ENCODE measurements at places on chromosomes 7 and 10.

DNA sequence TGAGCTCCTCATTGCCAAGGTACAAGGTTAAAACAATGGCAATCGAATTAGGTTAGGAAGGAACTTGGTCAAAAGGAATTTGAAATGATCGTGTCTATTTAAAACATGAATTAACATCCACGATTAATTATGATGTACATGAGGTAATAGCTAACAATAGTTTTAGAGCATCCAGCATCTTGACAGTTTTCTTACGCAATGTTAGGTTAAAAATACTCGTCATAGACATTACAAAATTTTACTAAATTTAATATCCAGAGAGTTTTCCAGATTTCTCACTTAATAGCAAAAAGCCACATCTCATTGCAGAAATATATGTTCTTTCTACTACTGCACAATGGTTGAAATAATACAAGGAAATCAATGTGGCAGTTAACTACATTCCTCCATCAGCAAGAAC is 22.6 kb downstream of the CUBN start:
- DNase-seq: no peak

DNA sequence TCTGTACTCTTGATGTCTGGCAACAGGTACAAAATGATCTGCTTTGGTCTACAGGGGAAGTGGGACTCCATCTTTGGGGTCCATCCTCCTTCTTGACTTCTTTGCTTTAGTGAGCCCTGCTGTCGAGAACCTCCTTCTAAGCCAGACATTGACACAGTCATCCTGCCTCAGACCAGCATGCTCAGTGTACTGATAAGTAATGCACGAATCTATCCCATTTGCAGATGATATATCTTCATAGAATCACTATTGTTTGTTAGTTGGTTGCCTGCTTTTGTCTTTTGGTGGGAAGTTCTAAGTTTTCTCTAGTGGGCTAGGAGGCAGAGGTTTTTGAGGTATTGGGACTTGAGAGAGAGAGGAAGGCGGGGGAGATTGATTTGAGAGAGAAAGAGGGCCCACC is 8.9 kb downstream of the H2BK1 start:
- no peak for DNase-seq

- DNase-seq: no peak
These were observed 53.8 kb downstream of the PDGFA start for GRCh38 chr7:465710-466400.

GRCh38 chr10:3330663-3331062 is 158.1 kb upstream of the PITRM1 start:
- DNase-seq: peak; percentile 86

DNA sequence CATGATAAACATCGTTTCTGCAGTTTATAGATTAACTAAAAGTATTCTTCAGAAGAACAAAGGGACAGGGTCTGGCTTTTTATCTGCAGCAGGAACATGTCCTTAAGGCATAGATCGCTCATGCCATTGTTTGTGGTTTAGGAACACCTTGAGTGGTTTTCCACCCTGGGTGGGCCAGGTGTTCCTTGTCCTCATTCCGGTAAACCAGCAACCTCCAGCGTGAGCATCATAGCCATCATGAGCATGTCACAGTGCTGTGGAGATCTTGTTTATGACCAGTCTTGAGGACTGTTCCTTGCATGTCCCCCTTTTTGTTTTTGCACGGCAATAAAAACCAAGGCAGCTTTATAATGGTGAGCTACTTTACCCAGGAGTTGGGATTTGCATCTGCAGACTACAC is 33.9 kb downstream of the STOX1 start:
- peak; percentile 25 for DNase-seq

DNA sequence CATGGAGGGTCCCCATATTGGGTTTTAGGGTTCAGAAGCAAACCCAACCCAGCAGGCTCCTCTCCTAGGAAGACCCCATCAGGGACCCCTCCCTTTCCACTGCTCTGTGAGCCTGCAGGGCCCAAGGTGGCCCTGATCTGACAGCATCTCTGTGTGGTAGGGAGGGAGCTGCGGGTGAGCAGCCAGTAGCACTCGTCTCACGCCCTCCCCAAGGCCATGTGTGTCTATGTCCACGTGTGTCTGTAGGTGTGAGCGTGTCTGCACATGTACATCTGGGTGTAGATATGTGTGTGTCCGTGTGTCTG is 103.5 kb upstream of the FAM20C start:
- DNase-seq: no peak

- DNase-seq: no peak
These were observed 114.5 kb downstream of the GRID1 start for GRCh38 chr10:86252079-86252478.

GRCh38 chr7:50330696-50331095 is 26.2 kb downstream of the IKZF1 start:
- no peak for DNase-seq

DNA sequence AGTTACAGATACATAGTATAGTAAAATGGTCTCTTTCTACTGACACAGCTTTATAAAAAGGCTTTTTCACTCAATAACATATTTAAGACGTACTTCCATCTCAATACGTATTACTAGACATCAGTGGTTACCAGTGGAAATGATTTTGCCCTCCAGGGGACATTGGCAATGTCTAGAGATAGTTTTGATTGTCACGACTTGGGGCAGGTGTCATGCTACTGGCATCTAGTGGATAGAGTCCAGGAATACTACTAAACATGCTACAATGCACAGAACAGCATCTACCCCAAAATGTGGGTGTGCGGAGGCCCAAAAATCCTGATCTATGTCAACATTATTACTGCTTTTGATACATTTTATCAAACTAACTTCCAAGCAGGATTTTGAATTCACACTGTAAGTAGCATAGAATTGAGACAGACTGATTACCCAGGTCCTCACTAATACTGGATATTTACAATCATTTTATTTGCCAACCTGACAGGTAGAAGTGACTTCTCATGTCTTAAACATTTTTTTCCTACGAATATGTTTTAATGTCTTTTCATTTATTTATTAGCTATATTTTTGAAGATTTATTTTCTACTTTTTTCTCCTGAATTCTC is 53.8 kb downstream of the HGF start:
- peak; percentile 75 for DNase-seq

- DNase-seq: no peak
These were observed 84.8 kb upstream of the LRRC4 start for GRCh38 chr7:128115821-128116723.

GRCh38 chr7:158238616-158239289 is 348.9 kb downstream of the PTPRN2 start:
- DNase-seq: no peak

GRCh38 chr10:469947-470338 is 219.5 kb downstream of the DIP2C start:
- DNase-seq: no peak

DNA sequence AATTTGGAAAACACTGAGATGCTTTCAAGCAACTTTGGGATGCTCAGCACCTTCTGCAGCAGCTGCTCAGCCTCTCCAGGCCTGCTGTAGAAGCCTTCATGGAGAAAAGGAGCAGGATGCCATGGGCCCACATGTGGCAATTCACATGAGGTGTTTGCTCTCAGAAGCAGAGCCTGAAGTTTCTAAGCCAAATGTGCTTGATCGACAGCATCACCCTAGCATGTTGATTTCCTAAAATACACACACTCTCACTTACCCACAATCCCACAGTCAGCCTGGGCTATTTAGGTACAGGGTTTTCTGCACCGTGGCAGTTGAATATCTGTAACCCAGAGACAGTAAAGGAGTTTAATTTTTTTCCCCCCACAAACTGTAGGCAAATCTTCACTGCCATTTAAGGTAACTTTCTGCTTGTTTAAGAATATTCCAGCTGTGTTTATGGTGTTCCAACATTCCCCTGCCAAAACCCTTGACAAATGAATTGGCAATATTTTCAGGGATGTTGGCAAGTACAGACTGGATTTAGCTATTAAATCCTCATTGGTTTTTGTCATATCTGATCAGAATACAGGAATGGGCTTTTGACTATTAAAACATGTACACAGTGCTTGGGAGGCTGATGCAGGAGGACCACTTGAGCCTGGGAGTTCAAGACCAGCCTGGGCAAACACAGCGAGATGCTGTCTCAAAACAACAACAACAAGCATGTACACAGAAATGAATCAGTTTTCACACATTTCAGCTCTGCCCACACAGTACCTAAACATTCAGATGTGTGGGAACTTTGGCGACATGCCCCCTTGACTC is 244.2 kb downstream of the CELF2 start:
- no peak for DNase-seq

GRCh38 chr10:129135624-129136023 is 331.4 kb upstream of the MGMT start:
- no peak for DNase-seq

GRCh38 chr10:26857991-26858706 is 2.6 kb downstream of the ABI1 start:
- peak; percentile 33 for DNase-seq

DNA sequence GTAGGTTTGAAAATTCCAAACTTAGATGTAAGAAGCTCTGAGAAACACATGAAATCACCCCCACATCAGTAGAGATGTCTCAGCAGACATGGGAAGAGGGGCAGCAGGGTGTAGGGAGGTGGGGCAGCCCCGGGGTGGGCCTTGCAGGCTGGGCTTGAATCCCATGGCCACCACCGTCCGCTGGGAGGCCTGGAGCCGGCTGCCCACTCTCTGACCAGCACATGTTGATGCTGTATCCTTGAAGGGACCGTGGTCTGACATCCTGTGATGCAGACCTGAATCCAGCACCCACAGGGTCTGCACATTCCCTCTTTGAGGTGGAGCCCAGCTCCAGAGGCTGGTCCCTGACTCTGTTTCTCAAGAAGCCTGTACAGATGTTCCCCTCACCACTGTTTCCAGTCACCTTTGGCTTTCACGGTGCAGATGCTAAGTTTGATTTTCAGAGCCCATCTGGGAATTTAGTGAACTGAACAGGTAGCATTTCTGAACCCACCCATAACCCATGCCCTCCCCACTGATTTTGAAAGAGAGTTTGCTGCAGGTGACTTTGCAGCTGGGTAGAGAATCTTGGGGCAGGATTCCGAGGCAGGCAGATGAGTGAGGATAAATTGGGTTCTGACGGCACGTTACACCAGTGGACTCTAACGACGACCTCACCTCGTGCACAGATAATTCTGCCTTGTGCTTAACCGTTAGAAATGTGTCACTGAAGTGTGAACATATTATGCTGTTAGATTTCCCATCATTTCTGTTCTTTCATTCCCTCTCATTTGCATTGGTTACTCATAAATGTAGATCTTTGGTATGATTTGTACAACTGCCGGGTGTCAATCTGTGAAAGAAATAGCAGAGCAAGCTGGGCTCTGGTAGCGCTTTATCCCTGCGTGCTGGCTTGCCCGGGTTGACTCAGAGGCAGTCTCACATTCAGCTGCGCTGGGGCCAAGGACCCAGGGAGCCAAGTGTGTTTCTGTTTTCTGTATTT is 45.7 kb downstream of the IKZF1 start:
- no peak for DNase-seq

- DNase-seq: no peak
These were observed 35.5 kb downstream of the TASOR2 start for GRCh38 chr10:5720182-5720581.

GRCh38 chr7:99365318-99366141 is 9.0 kb upstream of the ARPC1B start:
- DNase-seq: no peak

- DNase-seq: peak; percentile 32
These were observed 26.0 kb downstream of the RBM17 start for GRCh38 chr10:6114805-6115341.

- no peak for DNase-seq
These were observed 14.8 kb downstream of the LRRC27 start for GRCh38 chr10:132346806-132347205.

DNA sequence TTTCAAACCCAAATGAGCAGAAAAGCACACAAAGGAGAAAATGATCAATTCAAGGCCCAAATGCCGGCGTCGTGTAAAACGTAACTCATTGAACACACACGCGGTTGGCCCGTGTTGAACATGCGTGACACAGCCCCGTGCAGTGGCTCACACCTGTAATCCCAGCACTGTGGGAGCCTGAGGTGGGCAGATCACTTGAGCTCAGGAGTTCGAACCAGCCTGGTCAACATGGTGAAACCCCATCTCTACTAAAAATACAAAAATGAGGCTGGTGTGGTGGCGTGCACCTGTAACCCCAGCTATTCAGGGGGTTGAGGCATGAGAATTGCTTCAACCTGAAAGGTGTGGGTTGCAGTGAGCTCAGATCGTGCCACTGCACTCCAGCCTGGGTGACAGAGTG is 156.7 kb upstream of the KLF6 start:
- no peak for DNase-seq

GRCh38 chr7:1954366-1955004 is 278.3 kb downstream of the MAD1L1 start:
- DNase-seq: no peak

GRCh38 chr10:62492012-62492869 is 118.1 kb downstream of the ZNF365 start:
- peak; percentile 56 for DNase-seq

GRCh38 chr7:148967032-148967372 is 61.3 kb downstream of the PDIA4 start:
- DNase-seq: no peak

- no peak for DNase-seq
These were observed 1.6 kb upstream of the ADAP1 start for GRCh38 chr7:956031-956430.

DNA sequence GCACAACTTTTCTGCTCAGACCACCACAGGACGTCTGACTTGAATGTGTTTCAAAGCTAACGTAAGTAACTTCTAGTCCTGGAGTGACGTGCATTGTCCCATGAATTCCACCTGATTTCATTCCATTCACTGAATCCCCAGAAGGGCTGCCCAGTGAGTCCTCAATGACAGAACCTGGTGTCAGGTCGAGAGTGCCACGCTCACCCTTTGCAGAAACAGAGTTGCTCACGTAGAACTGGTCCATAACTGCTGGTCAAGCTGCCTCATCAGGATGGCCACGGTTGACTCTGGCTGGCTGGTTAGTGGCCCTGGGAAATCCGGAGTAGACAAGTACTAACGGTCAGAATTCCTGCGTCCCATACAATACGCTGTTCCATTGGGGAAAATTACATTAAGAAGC is 50.6 kb upstream of the UBE3C start:
- no peak for DNase-seq

DNA sequence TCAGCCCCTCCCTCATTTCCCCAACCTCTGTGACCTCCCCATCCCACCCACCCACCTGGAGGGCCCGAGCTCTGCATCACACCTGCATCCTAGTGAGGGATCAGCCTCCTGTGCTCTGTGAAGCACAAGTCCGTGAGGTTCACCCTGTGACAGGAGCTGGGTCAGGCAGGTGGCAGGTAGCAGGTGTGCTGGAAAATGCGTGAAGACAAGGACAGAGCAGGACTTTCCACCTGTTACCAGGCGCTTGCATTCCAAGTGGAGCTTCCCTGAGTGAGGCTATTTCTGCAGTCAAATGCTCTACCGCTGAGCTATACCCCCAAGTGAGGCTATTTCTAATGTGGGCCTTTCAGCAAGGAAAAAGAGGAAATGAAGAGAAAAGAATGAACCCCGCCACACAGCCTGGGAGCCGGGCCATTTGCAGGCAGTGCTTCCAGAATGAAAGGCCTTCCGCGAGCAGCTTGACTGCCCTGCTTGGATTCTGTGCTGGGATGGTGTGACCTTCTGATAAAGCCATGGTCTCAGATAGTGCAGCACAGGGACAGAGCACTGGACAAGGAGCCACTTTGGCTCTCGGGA is 13.3 kb upstream of the CPXM2 start:
- no peak for DNase-seq

- peak; percentile 23 for DNase-seq
These were observed 132.7 kb downstream of the KCNMA1 start for GRCh38 chr10:77504873-77505257.

- DNase-seq: no peak
These were observed 124.4 kb upstream of the RNF32 start for GRCh38 chr7:156515911-156516790.
